ENCODE measurements at places on chromosomes 2 and 18.

- no peak for DNase-seq
Observed at GRCh38 chr18:63312019-63312409, 7.6 kb downstream of the BCL2 start.

GRCh38 chr2:2872713-2873449 lies 504.7 kb downstream of the EIPR1 start:
- DNase-seq, result no peak

- DNase-seq, result no peak
Observed at GRCh38 chr2:23423062-23423872, 38.3 kb downstream of the KLHL29 start.

DNA sequence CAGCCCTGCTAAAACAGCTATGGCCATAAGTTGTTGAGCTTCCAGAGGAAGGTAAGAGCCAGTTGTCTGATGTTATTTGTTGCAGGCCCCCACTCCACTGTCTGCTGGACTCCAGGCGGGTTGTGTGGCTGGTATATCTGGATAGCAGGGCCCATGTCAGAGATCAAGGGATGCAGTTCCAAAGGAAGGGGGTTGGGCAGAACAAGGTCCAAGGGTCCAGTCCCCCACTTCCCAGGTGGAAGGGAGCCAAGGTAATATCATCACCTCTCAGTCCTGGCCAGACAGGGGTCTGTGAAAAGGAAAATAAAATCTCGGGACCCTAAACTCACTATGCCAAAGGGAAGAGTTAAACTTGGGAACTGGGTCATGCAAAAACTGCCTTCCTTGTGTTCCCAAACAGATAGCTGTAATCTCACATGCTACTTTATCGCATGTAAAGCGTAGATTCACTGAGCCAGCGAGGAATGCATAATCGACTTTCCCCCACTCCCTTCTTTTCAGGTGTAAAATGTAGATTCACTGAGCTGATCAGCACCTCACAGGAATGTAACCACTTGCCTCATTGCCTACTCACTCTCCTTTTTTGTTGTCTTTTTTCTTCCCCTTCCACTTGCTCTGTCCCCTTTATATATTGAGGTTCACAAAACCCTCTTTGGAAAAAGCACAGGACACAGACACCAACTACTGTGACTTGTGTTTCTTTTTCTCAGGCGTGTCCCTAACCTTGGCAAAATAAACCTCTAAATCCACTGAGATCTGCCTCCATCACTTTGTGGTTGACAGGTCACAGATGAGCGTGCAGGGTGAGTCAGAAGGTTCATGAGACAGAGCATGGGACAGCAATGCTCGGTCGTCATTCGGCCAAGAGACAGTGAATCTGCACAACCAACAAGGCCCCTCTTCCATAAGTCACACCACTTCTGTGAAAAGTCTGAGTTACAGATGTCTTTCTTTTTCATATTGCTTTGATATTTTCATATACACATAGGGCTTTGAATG lies 255.3 kb upstream of the SIX2 start:
- no peak for DNase-seq

- DNase-seq, result no peak
Observed at GRCh38 chr2:3253913-3254441, 123.6 kb downstream of the EIPR1 start.

DNA sequence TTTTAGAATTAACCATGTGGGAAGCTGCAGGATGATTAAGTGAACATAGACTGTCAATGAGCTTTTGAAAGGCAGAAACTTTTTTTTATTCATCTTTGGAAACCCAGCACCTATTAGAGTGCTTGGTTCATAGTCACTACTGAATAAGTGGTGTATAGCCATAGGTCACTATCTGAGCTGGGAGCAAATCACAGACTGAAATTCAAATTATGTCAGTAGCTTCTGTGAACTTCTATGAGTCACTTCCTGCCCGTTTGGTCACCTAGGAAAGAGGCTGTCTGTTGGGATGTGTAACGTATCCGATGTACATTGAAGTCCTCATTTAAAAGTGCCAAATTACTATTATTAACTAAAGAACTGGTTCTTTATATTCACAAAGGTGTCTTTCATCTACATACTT lies 20.5 kb upstream of the SLC40A1 start:
- no peak for DNase-seq

DNA sequence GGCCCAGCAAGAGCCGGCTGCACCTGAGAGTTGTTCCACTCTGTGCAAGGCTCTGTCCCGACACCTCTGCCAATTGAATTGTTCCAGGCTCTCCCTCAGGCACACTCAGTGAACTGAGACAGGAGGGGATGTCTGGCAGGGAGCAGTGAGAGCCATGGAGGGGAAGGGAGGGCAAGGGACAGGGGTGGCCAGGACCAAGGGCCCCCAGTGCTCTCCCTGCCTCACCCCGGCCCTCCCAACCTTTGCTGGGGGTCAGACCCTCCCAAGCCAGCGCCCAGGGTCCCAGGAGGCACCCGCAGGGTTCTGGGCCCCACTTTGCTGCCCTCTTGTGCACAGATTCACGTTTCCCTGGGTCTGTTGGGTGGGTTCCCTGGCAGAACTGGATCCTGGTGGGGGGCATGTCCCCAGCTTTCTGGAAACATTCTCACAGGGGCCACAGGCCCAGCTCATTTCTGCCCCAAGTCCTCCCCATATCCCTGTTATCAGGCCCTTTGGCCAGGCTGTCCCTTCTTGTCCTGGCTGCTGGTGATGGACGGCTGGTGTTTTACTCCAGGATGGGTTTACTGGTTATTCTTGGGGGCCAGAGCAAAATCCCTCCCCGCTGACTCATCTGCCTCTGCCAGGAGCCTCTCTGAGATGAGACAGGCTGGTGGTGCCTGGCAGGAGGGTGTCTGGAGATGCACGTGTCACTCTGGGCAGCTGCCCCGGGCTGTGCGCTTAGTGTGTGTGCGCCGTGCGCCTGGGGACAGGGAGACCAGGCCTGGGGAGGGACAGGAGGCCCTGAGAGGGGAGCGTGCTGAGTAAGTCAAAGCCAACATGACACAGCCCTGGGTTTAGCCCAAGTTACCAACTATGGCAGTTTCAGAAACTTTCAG lies 136.5 kb upstream of the CTDP1 start:
- DNase-seq, result no peak

DNA sequence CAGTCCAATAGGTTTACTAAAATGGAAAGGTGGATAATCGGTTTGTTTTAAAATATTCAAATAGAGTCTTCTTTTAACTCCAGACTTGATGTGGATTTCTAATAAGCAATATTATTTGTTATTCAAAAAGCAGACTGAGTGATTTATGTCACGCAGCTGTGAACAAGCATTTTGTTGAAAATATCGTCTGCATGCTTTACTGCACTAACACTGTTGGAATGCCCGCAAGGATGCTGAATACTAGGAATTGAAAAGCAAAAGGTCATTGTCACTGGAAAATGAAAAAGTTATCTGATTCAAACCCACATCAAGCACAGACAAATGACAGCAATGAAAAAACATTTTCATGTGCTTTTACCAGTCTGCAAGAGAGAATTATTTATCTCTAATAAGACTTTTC lies 31.1 kb downstream of the CHN1 start:
- no peak for DNase-seq

DNA sequence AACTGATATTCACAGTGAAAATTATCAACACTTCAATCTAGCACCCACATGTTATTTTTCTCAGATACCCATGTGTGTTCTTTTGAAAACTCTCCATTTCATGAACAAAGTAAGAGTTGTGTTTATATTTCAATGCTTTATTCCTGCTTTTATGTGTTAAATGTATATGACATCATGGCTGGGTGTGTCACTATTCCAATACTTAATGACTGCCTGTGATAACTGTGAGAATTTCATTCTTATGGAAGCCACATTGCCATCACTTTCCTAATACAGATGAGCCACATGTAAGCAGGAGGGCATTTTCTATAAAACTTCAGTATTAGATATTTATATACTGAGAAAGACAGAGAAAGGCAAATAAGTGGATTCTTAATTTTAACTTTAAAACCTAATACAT lies 100.4 kb upstream of the FIGN start:
- DNase-seq, result no peak

DNA sequence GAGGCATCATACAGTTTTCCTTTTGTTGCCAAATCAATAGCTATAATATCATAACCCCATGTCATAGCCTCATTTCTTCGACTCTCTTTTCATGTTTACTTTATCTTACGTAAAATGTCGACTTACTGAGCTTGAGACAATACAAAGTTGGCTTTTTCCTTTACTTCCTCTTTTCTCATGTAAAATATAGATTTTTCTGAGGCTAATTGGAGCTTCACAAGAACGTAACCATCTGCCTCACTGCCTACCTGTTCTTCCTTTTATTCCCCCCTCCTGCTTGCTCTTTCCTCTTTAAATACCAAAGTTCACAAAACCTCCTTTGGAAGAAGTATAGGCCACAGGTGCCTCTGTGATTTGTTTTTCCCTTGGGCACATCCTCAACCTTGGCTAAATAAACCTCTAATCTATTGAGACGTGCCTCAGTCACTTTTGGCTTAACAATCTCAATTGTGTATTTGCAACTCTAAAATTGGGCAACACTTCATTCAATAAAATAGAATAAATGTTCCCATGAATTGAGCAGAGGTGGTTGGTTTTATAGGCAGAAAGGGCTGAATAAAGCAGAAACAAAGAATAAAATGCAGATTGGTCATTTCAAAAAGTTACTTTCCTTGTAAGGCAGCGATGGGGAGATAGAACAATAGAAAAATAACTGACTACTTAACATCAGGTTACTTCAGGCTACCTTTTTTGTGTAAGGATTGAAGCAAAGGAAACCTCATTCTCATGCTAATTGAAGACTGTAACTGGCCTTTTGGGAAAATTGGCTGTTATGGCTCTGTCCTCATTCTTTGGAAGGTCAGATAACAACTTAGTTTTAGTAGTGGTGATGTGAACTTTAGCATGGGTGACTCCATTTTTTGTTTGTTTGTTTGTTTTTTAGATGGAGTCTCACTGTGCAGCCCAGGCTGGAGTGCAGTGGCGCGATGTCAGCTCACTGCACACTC lies 21.3 kb downstream of the COMMD1 start:
- DNase-seq, result no peak

DNA sequence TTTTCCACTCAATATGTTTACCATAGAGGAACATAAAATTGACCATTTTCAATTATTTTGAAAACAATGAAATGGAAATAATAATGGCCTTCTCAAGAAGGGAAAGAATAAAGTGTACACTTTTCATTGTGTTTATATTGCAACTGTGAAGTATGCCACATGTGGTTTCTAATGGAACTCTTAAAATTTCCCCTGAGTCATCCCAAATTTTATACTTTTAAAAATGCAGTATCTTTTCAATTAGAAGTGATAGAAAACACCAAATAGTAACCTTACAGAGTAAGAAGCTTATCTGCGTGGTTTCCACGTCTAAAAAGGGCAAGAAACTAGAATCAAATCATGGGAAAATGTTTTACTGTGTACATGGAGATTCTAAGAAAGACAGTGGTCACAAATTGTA lies 70.0 kb downstream of the SCG2 start:
- no peak for DNase-seq

DNA sequence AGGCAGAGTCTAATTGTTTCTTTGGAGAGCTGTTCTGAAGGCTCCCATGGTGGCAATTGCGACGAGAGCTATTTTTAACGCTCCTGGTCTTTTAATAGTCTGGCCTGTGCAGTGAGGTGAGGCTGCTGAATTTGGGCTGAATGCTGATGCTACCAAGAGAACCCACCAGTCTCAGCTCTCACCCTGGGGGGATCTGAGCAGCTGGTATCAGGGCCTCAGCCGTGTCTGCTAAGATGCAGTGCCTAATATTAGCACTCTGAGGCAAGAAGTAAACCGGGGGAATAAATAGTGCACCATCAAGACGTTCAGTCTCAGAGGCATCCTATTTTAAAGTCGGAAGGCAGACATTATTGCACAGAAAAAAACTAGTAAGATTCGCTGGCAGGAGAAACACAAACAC lies 214.8 kb upstream of the PID1 start:
- no peak for DNase-seq

DNA sequence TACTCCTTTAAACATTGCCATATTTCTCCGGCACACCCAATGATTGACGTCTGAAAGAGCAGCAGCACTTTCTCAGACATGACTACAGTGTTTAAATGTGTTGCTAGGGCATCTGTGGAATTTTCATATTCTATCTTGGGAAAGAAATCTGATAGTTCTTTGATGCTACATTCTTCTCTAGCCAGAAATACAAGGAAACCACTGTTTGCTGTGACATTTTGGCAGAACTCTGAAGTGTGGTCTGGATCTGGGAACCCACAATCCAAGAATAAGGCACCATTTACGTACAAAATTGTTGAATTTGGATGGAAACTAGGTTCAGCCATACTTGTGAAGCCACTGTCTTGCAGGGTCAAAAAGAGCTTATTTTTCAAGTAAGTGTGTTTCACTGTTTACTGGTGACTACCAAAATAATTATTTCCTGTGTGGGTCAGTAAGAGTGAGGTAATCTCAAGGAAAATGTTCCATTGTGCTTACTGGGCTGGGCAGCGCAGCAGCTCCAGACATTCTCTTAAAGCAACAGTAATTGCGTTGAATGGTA lies 21.3 kb upstream of the CD28 start:
- no peak for DNase-seq

Measured in stimulated activated CD8-positive, alpha-beta memory T cell treated with anti-CD3 and anti-CD28 coated beads, Interleukin-4, amount 100 ng/mL, for 24 hours (primary cell).